Colonic mucosa (tissue), 4 donors: ENCODE measurements at places on chromosomes 2 and 18. TPM values are rescaled to one million over a fixed set of nuclear protein-coding genes. Genes with fewer than 3 reads are reported as not detected.

GRHL1 gene
- 1.6 TPM for total RNA-seq

- DNase-seq: no peak
- no peaks in the 10 kb centered on the region for H3K27me3 ChIP-seq
- no peak overlapping the region for H3K4me3 ChIP-seq
- no peaks in the 10 kb centered on the region for H3K4me1 ChIP-seq
- H3K27ac ChIP-seq: no peak overlapping the region
These were observed 154.0 kb downstream of the DYSF start for GRCh38 chr2:71607151-71607889.

DNA sequence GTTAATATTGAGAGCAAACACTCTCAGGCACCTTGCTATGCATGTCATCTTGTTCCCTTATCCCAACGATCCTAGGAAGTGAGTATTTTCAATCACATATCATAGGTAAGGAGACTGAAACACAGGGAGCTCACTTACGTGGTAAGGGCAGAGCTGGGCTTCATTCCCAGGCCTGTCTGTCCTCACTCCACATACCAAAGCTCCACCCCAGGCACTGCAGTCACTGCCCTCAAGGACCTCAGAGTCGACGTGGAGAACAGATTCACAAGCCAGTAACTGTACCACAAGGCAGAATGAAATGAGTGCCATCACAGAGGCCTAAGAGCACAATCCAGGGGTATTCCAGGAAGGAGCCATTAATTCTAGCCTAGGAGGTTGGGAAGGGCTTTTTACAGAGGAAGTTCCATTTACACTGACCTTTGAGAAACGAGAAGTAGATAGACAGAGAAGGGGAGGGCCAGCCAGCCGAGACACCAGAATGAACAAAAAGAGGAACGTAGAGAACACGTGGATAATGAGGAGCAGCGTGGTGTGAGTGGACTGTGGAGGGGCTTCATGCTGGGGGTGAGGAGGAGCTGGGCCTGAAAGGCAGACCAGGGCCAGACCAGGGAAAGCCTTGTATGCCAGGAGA, 48.6 kb downstream of the KIAA2012 start:
- no peaks in the 10 kb centered on the region for H3K36me3 ChIP-seq
- H3K27ac ChIP-seq: no peak overlapping the region
- no peak overlapping the region for H3K4me3 ChIP-seq
- DNase-seq: no peak
- H3K27me3 ChIP-seq: no peaks in the 10 kb centered on the region

- DNase-seq: no peak
- H3K36me3 ChIP-seq: no peaks in the 10 kb centered on the region
- no peak overlapping the region for H3K4me3 ChIP-seq
- peaks cover 4% of the 10 kb centered on the region for H3K4me1 ChIP-seq
- no peaks in the 10 kb centered on the region for H3K27me3 ChIP-seq
These were observed 45.1 kb downstream of the TRAK2 start for GRCh38 chr2:201406077-201406662.

GRCh38 chr18:62464266-62464665, 58.6 kb upstream of the ZCCHC2 start:
- H3K4me1 ChIP-seq: no peaks in the 10 kb centered on the region
- H3K4me3 ChIP-seq: no peak overlapping the region
- H3K27ac ChIP-seq: no peak overlapping the region
- DNase-seq: no peak
- no peaks in the 10 kb centered on the region for H3K27me3 ChIP-seq

- no peak overlapping the region for H3K27ac ChIP-seq
- H3K4me1 ChIP-seq: no peaks in the 10 kb centered on the region
- no peaks in the 10 kb centered on the region for H3K36me3 ChIP-seq
- H3K27me3 ChIP-seq: no peaks in the 10 kb centered on the region
- no peak for DNase-seq
These were observed 326.1 kb downstream of the RNF144A start for GRCh38 chr2:7243276-7243675.

RAMP1 gene
- total RNA-seq: 2.7 TPM

DNA sequence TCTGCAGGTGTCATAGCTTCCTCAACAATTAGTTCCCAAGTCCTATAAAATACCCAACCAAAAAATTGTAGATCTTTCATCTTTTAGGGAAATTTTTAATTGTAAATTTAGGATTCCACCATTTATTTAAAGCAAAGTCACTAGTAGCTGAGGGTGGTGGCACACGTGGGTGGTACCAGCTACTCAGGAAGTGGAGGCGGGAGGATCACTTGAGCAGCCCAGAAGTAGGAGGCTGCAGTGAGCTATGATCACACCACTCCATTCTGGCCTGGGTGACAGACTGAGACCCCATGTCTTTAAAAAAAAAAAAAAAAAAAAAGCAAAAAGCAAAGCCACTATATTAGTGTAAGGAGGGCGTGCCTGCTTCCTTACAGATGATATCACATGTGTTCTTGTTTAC, 60.3 kb upstream of the GREB1L start:
- no peaks in the 10 kb centered on the region for H3K36me3 ChIP-seq
- no peak overlapping the region for H3K27ac ChIP-seq
- no peaks in the 10 kb centered on the region for H3K4me1 ChIP-seq

DUSP19 gene
- 2.0 TPM for total RNA-seq

GRCh38 chr2:199984755-199985154, 29.4 kb downstream of the MAIP1 start:
- DNase-seq: no peak
- peaks cover 3% of the 10 kb centered on the region for H3K4me1 ChIP-seq
- no peaks in the 10 kb centered on the region for H3K36me3 ChIP-seq
- H3K4me3 ChIP-seq: no peak overlapping the region
- H3K27me3 ChIP-seq: no peaks in the 10 kb centered on the region

KATNAL2 gene
- total RNA-seq: 2.2 TPM

CD226 gene
- total RNA-seq: 1.1 TPM

GRCh38 chr2:185181901-185182300, 556.7 kb upstream of the FSIP2 start:
- H3K27ac ChIP-seq: no peak overlapping the region
- H3K27me3 ChIP-seq: no peaks in the 10 kb centered on the region
- no peak overlapping the region for H3K4me3 ChIP-seq
- H3K36me3 ChIP-seq: no peaks in the 10 kb centered on the region

EFR3B gene
- total RNA-seq: 1.8 TPM

- no peak overlapping the region for H3K4me3 ChIP-seq
- H3K4me1 ChIP-seq: no peaks in the 10 kb centered on the region
- no peaks in the 10 kb centered on the region for H3K27me3 ChIP-seq
- no peaks in the 10 kb centered on the region for H3K36me3 ChIP-seq
These were observed 62.8 kb downstream of the EMILIN2 start for GRCh38 chr18:2909431-2910140.

CDH2 gene
- total RNA-seq: 0.84 TPM

NEB gene
- total RNA-seq: 1.0 TPM

DNA sequence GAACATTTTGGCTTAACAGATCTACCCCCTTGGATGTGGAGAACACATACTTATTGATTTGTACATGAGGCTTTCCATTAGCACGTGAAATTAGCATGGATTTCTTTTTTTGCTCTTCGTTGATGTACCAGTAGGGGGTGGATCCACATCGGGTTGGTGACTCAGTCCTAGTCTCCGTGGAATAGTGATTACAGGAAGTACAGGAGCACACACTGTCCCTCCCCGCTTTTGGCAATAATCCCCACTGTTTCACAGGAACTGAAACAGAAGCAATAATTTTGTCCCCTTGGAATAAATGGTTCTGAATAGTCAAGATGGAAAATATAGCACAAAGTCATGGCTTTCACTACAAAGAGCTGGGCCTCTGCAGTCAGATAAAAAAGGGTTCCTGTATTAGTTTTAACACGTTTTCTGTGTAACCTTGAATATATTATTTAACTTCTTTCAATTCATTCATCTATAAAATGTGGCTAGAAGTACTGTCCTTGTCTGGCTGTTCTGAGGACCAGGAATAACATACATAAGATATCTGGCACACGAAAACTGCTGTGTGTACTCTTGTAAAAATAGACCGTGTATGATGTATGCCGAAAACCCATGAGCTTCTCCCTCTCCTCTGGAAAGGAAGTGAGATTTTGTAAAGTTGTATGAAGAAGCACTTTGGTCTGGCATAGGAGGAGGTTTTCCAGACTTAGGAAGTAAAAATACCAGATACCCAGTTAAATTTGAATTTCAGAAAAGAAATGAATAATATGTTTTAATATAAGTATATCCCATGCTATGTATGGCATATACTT, 229.2 kb downstream of the GALR1 start:
- no peak overlapping the region for H3K4me3 ChIP-seq
- no peaks in the 10 kb centered on the region for H3K36me3 ChIP-seq
- DNase-seq: peak; percentile 29
